A549 treated with CpdA at 1 μM for 4 hours (cell line): ENCODE measurements at places on chromosomes 7 and 10. TPM values are rescaled to one million over a fixed set of nuclear protein-coding genes. Genes with fewer than 3 reads are reported as not detected.

The HOXA6 gene
- 1.4 to 1.9 TPM (median 1.8 TPM) in 5 replicates for total RNA-seq

The WDR86 gene
- 0.09 to 0.26 TPM (median 0.15 TPM) in 5 replicates for total RNA-seq

The SEMA3C gene
- 36.6 to 78.1 TPM (median 58.9 TPM) in 5 replicates for total RNA-seq

The MLXIPL gene
- 0.78 to 1.7 TPM (median 1.4 TPM) in 5 replicates for total RNA-seq

The CDK13 gene
- 20.8 to 24.9 TPM (median 23.9 TPM) in 5 replicates for total RNA-seq

The SPDYE6 gene
- not detected in 5 replicates for total RNA-seq

The LRRC17 gene
- total RNA-seq, result 0.07 to 0.12 TPM (median 0.07 TPM) in 3 of 5 replicates, not detected in the others

The NPFFR1 gene
- total RNA-seq, result not detected in 5 replicates

The DGKI gene
- 0.24 to 0.59 TPM (median 0.31 TPM) in 5 replicates for total RNA-seq

The SLC26A3 gene
- total RNA-seq, result not detected in 5 replicates

The MEOX2 gene
- not detected in 5 replicates for total RNA-seq

The SFMBT2 gene
- 10.3 to 14.6 TPM (median 12.2 TPM) in 5 replicates for total RNA-seq

The DOCK1 gene
- total RNA-seq, result 20.7 to 25.9 TPM (median 24.2 TPM) in 5 replicates

The NEUROG3 gene
- not detected in 5 replicates for total RNA-seq

The CRHR2 gene
- total RNA-seq, result 0.03 TPM in 1 of 5 replicates, not detected in the others

The SEMA3A gene
- total RNA-seq, result 5.6 to 8.9 TPM (median 6.3 TPM) in 5 replicates

The MNX1 gene
- 5.0 to 6.5 TPM (median 5.9 TPM) in 5 replicates for total RNA-seq

The NRAP gene
- total RNA-seq, result not detected in 5 replicates

The MINDY4 gene
- 2.8 to 3.0 TPM (median 3.0 TPM) in 5 replicates for total RNA-seq

The UBTD1 gene
- total RNA-seq, result 12.0 to 19.6 TPM (median 19.1 TPM) in 5 replicates

The HOXA11 gene
- 0.50 to 0.77 TPM (median 0.68 TPM) in 5 replicates for total RNA-seq

The CREB5 gene
- 3.6 to 5.1 TPM (median 4.0 TPM) in 5 replicates for total RNA-seq

The VWA2 gene
- total RNA-seq, result not detected in 5 replicates

The EVX1 gene
- total RNA-seq, result 0.03 to 0.09 TPM (median 0.07 TPM) in 3 of 5 replicates, not detected in the others

The TMEM213 gene
- total RNA-seq, result not detected in 5 replicates
